ENCODE measurements at places on chromosomes 13 and 19.

- DNase-seq = no peak
Measured at GRCh38 chr13:31769575-31769974, 30.2 kb downstream of the RXFP2 start.

DNA sequence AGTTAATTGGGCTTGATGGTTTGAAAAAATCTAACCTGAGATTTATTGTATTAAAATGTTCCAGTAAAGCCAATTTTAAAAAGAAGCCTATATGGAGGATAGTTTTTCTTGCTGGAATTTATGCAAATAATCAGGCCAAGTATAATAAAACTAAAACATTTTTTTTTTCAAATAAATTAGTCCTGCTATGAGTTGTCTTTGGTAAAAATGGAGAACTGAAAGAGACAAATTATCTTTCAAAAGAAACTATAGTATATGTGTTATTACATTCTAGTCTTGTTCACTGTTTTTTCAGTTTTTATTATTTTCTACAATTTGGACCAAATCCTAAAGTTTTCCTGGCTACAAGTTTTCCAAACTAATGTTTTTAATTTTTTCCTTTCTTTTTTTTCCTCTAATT lies 468.9 kb downstream of the UQCRFS1 start:
- DNase-seq = no peak

GRCh38 chr13:109412283-109412901 lies 374.0 kb downstream of the IRS2 start:
- no peak for DNase-seq

DNA sequence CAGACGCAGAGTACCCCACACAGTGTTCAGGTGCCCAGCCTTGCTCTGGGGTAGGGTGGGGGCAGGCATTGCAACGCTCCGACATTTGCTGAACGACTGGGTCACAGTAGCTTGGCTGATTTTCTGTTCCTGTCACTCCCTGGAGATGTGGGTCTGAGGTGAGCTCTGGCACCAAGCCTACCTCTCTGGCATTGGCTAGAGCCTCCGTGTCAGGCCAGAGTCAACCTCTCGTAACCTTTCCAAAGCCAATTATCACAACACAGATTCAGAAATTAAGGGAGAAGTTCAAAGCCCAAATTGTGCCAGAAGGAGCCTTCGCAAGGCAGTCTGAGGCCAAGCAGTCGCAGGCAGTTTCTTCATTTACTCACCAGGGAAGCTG lies 117.2 kb downstream of the IRS2 start:
- no peak for DNase-seq

DNA sequence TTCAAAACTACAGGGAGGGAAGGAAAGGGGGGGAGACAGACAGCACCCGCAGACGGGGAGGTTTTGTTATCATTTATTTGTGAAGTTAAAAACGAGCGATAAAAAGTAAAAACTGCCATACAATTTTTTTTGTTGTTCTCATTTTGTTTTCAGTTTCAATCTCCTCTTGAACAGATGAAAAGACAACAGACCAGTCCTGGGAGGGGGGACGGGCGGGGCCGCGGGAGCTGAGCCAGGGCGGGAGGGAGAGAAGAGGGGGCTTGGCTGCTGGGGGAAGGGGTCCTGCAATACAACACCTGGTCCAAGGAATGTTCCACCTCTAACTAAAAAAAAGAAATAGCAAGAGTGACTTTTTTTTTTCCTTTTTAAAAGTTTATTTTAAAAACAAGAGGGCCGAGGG lies 11.3 kb downstream of the KHSRP start:
- DNase-seq = no peak

- no peak for DNase-seq
Measured at GRCh38 chr19:13825489-13826441, 30.5 kb downstream of the ZSWIM4 start.

GRCh38 chr19:38386971-38387549 lies 774 bp downstream of the GGN start:
- no peak for DNase-seq

- peak; percentile 83 for DNase-seq
Measured at GRCh38 chr19:49983645-49984229, 22.8 kb upstream of the SIGLEC11 start.

DNA sequence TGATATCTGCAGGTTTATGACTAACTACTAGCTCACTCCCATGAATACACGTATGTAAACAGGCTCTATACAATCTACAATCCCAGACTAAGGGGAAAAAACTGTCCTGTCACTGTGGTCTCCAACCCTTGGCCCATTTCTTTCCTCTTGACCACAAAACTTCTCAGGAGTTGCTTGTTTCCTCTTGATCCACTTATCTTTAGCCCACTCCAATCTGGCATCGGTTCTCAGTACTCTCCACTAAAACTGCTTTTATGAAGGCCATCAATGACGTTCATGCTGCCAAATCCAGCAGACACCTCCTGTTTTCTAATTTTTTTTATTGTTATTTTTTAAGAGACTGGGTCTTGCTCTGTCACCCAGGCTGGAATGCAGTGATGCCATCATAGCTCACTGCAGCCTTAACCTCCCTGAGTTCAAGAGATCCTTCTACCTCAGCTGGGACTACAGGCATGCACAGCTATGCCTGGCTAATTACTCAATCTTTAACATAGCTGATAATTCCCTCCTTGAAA lies 31.9 kb upstream of the USPL1 start:
- DNase-seq = no peak

DNA sequence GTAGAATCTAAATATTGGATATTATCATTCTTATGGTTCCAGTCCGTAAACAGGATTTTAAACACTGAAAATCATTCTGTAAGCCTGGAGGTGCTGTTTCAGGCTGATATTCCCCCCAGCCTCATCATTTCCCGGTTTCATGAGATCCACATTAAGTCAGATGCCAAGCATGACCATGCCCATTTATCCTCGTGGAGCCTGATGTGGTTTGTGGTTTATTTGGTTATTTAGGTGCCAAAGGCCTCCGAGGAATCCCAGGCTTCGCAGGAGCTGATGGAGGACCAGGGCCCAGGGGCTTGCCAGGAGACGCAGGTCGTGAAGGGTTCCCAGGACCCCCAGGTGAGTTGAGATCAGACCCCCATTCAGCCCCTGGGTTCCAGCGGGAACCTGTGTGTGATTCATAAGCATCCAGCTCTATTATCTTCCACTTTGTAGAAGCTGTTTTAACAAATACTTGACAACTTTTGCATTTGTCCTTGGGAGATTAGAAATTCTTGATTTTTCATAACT lies 92.5 kb downstream of the RAB20 start:
- no peak for DNase-seq

- DNase-seq = no peak
Measured at GRCh38 chr19:35013820-35014754, 14.0 kb downstream of the GRAMD1A start.

DNA sequence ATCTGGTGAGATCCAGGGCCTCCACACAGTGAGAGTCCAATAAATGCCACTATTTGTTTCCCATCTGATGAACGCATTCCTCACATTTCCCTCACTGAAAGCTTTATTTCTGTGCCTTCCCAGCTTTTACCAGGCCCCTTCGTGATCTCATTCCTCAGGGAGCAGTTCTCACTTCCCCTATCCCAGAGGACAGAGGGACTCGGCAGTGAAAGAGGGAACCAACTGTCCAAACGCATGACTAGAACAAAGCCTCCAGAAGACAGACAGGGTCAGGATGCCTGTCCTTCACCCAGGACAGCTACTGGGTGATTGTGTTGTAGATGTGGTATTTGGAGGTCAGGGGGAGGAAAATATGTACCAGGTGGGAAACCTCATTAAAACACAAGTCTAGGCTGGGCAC lies 2.0 kb upstream of the ZBTB45 start:
- DNase-seq = no peak

- DNase-seq = no peak
Measured at GRCh38 chr19:42111384-42111783, 20.9 kb downstream of the POU2F2 start.

- DNase-seq = peak; percentile 78
Measured at GRCh38 chr13:48562296-48563066, 29.6 kb upstream of the RCBTB2 start.

DNA sequence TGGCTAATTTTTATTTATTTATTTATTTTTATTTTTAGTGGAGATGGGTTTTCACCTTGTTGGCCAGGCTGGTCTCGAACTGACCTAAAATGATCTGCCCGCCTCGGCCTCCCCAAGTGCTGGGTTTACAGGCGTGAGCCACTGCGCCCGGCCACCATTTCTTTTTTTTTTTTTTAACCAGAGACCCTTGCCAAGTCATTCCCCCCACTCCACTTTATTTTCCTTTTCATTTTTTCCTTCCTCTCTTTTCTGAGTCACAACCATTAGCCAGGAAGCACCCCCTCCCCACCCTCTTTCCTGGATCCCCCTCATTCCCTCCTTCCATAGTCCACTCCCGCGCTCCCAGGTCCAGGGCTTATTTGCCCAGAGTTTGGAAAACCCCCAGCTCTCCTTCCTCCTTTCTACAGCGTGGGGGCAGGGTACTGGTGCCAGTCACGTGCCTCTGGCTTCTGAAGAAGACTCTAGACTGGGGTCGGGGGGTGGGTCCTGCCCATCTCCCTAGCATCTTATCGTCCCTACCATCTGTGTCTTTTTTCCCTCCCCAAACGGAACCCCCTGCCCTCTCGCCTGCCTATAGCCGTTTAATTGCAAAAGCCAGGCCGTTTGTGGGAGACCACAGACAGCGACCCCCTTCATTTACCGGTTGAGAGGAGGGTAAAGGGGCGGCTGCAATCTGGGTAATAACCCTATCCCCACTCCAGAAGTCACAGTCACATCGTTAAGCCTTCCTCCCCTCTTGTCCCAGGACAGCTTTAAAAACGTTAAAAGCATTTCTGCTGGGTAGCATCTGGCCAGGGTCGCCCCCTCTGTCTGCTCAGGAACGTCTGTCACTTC lies 1.1 kb upstream of the CALR start:
- peak; percentile 33 for DNase-seq

DNA sequence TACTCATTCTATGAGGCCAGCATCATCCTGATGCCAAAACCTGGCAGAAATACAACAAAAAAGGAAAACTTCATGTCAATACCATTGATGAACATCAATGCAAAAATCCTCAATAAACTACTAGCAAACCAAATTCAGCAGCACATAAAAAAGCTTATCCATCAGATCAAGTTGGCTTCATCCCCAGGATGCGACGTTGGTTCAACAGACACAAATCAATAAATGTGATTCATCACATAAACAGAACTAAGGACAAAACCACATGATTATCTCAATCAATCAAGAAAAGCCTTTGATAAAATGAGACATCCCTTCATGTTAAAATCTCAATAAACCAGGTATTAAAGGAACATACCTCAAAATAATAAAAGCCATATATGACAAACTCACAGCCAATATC lies 134.3 kb downstream of the UGGT2 start:
- DNase-seq = no peak

DNA sequence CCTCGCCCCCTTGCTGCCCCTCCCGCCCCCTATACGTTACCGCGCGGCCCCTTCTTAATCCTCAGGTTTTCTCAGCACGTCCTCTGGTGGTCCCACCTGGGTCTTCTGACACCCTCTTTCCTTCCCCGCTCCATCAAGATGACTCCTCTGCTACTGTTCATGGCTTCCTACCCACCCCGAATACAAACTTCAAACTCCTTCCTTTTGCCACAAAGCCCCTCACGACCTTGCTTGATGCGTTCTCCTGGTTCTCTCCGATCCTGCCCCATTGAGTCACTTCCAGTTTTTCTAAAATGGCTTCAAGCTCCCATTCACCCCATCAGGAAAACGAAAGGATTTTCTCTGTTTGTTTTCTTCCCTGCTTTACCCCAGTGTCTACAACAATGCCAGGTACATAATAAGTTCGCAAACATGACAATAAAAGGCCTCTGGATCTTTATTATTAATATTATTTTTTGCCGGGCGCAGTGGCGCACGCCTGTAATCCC lies 734 bp upstream of the SERTAD3 start:
- DNase-seq = no peak

DNA sequence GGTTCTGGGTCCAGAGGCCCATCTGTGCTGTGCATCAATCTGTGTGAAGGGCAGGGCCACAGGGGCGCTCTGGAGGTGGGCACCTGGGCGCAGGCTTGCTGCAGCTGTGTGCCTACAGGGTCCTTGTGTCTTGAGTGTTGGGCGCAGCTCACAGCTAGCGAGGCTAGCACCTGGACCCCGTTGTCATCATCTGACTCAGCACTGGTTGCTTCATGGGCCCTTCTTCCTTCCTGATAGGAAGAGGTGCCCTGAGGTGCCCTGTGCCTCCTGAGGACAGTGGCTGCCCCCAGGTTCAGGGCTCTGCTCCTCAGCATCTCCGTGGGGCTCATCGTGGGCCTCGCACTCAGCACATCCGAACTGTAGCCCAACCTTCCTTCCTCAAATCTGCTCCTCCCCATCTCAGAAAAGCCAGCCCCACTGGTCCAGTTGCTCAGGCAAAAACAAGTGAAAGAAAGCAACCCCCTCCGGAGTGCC lies 54.8 kb downstream of the GATAD2A start:
- peak; percentile 51 for DNase-seq

Measured in activated T-cell treated with anti-CD3 and anti-CD28 coated beads, Interleukin-2, amount 50 U/mL, for 72 hours (primary cell).